ENCODE measurements at places on chromosomes 5 and 9.

DNA sequence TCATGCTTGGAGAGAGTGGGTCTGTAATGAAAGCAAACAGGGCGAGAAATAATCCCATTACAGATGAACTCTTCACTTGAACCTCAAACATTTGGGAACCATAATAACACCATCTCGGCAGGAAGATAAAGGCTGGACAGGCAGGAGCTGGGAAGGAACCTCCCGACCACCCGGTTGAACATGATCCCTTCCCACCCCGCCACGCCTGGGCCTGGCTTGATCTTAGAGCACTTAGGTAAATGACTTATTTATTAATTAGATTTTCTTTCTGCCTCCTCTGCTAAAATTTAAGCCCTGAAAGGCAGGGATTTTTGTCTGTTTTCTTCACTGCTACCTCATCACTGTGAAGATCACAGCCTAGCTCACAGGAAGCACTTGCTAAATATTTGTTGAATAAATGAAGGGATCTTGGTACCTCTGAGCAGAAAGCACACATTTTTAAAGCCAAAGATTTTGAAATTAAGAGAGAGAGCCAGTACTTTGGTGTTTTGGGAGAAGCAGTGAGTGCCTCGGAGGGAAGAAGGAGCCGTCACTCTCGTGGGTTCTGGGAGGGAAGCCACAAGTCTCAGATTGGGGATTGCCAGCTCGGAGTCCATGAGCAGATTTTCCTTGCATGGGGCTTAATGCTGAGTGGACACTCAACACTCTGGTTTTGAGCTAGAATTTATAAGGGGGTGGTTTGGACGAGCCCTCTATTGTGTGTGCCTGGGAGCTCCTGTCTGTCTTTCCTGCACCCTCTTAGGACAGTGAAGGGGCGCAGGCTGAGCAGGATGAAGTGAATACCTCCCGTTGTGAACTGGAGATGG is 133.3 kb downstream of the MACROH2A1 start:
- no peak for DNase-seq

- DNase-seq = no peak
These were observed 79.8 kb upstream of the MAMDC2 start for GRCh38 chr9:69963803-69964202.

- no peak for DNase-seq
These were observed 48.7 kb downstream of the CAMSAP1 start for GRCh38 chr9:135858491-135859185.

GRCh38 chr5:97297063-97297703 is 114.1 kb upstream of the RIOK2 start:
- DNase-seq = no peak

GRCh38 chr5:63603996-63604395 is 358.2 kb downstream of the HTR1A start:
- DNase-seq = no peak

DNA sequence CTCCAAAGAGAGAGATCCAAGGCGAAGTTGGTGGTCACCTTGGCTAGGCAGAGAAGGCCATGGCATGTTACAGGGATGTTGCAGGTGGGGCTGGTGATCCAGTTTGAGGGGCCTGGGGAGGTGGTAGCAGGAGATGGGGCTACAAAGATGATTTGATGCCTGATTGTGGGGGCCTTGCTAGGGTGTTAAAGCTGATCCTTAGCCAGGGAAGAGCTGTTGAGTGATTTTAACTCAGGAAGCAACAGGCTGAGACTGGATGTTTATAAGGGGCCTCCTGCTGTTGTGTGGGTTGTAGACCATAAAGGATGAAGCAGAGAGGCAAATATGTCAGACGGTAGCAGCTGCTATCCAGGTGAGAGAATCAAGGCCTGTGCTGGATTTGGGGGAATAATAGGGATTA is 19.0 kb upstream of the SMAD5 start:
- DNase-seq = no peak

GRCh38 chr5:177336112-177336511 is 15.4 kb downstream of the LMAN2 start:
- no peak for DNase-seq

DNA sequence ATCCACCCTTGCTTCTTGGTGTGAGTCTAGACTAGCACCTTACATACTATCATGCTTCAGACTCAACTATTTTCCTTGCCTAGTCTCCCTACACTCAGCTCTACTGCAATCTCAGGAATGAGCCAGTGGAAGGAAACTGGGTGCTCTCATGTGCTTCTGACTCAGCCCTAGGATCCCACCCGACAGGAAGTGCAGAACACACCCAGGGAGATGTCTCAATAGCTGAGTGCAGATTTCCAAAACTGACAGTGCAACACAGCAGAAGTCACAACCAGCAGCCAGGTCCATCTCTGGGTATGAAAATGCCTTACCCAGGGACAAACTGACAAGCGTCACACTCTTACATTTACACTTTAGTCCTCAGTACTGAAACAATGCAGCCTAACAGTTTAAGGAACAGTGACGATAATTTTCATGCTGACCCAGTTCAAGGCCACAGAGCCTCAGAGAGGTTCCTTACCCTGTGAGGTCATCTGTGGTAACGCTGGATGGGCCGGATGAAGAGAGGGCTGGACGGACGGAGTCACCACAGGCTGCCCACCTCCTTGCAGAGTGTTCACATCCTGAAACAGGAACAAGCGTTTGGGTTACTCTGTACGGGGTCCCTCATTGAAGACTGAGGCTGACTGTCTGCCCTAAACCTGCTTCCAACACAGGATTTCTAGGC is 33.0 kb downstream of the FKBP15 start:
- DNase-seq = no peak

- no peak for DNase-seq
These were observed 98.9 kb upstream of the FCN2 start for GRCh38 chr9:134781591-134782302.

DNA sequence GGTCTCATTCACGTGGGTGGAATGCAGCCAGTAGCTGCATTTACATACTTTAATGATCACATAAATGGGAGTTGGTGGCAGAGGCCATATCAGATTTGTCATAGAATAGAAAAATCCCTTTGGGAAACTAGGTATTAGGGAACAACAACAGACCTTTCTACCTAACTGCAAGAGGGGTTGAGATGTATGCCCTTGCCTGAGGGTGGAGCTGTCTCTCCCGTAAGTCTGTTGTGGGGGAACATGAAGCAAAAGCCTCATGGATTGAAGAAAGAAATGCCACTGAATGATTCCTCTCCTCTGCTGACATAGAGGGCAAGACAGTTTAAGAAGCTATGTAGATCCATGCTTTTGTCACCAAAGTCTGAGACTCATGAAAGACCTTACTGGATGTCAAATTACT is 461.3 kb downstream of the SPOCK1 start:
- no peak for DNase-seq

DNA sequence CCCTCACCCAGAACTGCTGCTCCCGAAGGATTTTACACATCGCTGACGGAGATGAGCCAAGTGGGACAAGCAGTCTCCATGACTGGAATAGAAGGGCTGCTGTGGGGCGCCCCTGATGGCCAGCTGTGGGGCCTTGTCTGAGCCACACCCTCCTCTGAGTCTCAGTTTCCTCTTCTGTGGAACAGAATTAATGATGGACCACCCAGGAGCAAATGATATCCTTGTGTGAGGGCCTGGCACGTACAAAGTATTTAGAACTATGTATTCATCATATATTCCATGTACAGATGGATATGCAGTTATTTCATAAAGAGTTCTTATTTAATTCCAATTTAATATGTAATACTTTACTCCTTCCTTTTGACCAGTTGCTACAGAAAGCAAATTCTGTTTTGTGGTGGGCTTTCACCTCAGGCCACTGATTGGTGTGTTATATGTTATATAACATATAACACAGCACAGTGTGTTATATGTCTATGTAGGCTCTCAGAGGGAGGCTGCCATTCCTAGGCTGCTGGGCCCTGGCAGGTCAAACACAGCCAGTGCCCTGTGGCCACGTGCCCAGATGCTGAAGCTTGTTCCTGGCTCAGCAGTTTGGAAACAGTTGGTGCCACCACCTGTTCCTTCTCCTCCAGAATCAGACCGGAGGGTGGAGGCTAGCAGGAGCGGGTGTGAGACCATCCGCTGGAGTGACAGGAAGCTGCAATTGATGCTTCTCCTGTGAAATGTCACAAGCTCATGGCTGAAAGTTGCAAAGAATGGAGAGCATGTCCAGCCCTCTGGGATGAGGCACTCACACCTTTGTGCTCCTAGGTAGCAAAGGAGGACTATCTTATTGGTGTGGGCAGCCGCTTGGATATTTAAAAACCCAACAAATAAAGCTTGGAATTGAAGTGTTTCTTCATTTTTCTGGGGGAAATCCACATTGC is 4.4 kb upstream of the FGD3 start:
- DNase-seq = no peak

DNA sequence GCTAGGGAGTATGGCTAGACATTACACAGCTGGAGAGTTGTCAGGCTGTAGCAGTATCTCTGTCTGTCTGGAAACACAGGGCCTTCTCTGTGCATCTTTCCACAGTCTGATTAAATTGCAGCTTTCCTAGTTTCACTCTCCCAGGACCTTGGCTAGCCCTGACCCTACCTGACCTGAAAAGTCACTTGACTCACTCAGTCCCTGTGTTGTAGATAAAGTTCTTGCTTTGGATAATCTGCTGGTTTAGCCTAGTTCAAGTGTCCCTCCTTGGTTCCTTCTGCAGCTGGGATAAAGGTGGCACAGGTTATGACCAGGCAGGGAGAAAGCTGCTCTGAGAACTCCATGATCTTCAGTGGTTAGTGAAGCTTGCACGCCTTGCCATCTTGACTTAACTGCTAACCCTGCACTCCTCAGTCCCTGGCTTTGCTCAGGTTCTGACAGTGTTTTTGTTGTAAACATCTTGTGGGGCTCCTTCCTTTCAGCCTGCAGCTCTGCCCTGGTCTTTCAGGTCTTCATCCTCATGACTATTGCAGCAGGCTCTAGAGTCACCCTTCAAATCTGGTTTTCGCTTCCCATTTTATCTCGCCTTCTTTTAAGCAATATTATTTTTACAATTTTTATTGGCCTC is 101.0 kb downstream of the PIP5K1B start:
- no peak for DNase-seq

DNA sequence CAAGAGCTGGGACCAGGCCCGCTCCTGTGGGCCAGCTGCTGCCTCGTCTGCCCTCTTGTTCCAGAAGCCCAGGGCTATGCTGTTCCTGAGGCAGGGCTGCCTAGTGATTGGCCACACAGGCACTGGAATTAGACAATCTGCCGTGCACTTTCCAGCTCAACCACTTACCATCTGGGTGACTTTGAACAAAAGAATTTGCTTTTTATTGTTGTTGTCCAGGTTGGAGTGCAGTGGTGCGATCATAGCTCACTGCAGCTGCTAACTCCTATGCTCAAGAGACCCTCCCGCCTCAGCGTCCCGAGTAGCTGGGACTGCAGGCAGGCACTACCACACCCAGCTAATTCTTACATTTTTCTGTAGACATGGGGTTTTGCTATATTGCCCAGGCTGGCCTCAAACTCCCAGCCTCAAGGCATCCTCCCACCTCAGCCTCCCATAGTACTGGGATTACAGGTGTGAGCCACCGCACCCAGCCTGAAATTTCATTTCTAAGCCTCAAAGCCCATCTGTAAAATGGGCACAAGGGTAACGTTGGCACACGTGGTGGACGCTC is 1.2 kb upstream of the NEK6 start:
- no peak for DNase-seq

DNA sequence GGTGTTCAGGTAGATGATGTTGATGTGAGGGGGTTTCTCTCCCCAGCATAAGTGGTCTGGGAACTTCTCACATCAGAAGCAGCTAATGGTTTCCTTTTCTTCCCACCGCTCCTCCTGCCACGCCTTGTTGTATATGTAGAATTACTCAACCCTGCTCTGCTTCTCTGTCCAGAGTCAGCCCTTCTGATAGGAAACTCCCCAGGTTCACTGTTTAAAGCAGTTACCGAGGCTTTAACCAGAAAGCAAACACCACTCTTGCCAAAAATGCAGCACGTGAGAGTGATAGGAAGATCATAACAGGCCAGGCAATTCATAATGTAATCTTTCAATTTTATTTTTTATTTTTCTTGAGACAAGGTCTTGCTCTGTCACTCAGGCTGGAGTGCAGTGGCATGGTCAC is 10.5 kb upstream of the TMEM252 start:
- no peak for DNase-seq

DNA sequence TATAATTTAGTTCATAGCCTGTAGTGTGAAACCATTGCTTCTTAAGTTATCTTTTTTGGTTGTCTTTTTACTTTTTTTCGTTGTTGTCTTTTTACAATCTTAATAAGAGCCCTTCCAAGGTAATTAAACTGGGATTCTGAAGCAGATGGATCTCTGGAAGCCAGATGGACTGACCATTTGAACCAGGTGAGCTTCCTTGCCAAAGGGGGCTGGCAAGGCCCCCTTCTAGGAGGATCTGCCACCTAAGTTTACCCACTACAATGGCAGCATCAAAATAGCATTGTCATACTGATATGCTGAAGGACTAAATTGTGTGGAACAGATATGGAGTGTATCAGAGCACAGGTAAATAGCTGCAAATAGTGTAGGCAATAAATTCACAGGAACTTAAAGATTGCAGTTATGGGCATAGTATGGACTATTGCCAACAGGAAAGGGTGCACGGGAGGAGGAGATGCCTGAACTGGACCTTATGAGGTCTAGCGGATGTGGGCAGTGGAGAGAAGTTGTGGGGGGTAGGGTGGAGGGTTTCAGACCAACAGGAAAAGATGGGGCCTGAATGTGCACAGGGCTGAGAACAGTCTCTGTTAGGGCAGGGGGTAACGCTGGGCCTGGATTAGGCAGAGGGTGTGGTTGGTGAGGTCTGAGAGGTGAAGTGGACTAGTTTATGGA is 61.5 kb upstream of the CTXN3 start:
- DNase-seq = no peak

GRCh38 chr9:68951879-68952659 is 61.8 kb downstream of the PRKACG start:
- DNase-seq = no peak

DNA sequence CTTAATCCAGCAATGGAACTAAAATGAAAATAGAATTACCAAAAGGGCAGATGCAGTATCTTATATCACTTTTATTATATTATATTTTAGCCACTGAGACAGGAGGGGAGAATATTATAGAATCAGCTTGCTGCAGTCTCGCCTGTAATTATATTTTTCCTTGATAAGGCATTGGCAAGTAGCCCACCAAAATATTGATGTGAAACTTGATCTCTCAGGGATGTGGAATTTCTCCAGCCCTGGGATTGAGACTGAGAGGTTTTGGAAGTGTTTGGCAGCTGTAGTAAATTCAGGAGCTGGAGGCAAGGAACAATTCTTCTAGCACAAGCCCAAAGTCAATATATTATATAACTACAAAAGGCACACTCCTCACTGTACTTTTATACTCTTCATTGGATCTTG is 142.1 kb upstream of the ADAMTSL1 start:
- no peak for DNase-seq

DNA sequence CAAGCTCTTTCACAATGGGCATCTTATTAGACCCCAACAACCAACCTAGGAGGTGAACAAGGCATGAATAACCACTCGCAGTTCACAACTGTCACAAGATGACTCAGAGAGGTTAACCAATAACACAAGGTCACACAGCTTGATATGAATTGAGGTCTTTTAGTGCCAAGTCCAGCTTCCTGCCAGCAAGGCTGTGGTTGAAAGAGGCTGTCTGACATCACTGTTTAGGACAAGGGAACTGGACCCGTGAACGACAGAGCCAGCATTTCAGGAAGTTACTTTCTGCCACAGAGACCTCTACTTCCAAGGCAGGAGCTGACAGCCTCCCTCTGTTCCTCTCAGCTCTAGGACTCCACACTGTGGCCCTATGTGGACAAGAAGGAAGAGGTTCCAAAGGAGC is 53.4 kb upstream of the ALDH1B1 start:
- no peak for DNase-seq

- DNase-seq = no peak
These were observed 159.8 kb downstream of the ZSWIM6 start for GRCh38 chr5:61491861-61492260.

Data from stimulated activated CD8-positive, alpha-beta memory T cell treated with anti-CD3 and anti-CD28 coated beads, Interleukin-2, amount 100 ng/mL, for 1 hour (primary cell).